ENCODE measurements at places on chromosomes 16 and 17. TPM values are rescaled to one million over a fixed set of nuclear protein-coding genes. Genes with fewer than 3 reads are reported as not detected.

DNA sequence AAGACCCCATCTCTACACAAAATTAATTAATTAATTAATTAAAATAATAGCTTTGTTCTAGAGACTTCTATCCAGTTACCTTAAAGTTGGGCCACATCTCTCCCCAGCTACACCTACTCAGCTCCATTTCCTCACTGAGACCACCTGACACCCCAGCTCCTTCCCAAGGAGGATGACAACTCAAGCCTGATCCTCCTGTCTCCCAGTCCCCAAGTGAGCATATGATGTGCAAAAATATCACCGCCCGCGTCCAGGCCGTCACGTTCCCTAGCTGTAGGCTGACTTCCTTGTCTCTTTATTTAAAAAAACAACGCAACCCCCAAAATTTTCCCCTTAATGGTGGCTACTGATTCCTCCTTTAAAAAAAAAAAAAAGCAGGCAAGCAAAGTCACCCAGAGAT is 120.2 kb upstream of the RCVRN start:
- DNase-seq, result no peak

The ZNF597 gene
- total RNA-seq, result 4.4 TPM

The CDH1 gene
- 1.1 TPM for total RNA-seq

GRCh38 chr16:6684076-6684673 is 648.5 kb upstream of the RBFOX1 start:
- DNase-seq, result no peak

DNA sequence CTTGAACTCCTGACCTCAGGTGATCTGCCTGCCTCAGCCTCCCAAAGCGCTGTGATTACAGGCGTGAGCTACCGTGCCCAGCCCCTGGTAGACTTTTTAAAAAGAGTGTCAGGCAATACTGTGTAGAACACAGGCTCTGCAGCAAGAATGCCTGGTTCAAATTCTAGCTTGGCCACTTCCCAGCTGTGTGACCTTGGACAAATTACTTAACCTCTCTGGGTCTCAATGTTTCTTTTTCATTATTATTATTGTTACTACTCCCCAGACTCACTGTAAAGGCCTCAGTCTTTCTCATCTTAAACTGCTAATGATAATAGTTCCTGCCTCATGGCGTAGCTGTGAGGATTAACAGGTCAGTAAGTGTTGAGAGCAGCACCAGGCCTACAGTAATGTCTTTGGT is 114.3 kb downstream of the LITAF start:
- DNase-seq, result no peak

The MYH3 gene
- 1.4 TPM for total RNA-seq

- DNase-seq, result no peak
Observed at GRCh38 chr17:40568074-40568836, 3.0 kb upstream of the CCR7 start.

The MYH1 gene
- total RNA-seq, result not detected

The PRRT2 gene
- total RNA-seq, result 20.6 TPM

GRCh38 chr16:82750068-82750467 is 123.3 kb downstream of the CDH13 start:
- no peak for DNase-seq
